ENCODE measurements at places on chromosomes 13 and 19. TPM values are rescaled to one million over a fixed set of nuclear protein-coding genes. Genes with fewer than 3 reads are reported as not detected.

DNA sequence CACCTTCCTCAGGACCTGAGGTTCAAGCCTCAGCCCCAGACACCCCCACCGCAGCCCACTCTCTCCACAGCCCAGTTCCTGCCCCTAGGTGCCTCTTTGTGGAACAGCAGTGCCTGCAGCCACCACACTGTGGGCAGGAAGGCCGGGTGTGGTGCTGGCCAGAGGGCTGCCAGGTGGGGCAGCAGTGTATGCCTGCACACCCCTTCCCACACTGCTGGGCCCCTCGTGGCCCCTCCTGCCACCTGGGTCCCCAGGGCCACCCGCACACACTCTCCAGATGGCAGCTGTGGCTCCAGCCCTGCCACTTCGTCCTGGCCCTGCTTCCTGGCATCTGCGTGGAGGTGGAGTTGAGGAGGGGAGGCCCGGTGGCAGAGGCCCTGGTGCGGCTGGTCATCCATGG is 35.1 kb downstream of the HPN start:
- DNase-seq = no peak

DNA sequence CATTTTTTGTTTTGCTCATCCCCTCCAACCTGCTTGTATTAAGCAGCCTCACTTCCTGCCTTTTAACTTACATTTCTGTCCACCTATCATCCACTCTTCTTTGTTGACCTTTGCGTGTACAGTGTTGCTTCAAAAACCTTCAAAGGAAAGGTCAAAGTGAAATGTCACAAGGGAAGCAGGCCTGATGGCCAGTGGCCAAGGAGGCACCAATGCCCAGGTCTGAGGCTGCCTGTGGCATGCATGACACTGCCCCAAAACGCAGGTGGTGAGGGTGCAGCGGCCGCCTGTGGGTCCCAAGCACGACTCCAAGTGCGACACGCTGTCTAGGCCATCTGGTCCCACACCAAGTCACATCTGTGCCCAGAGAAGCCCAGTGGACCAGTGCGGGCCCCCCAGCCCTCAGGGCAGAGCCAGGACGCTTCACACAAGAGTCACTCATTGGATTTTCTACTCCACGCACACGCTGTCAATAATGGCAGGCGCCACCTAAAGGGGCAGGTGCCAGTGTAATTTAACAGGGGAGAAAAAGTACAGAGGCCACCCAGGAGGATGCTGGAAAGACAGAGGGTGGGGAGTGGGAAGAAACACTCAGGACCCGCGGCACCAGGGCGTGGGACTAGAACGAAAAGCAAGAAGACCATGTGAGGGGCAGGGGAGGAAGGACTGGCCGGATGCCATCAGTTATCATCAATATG is 23.5 kb downstream of the SLC7A1 start:
- no peak for DNase-seq

DNA sequence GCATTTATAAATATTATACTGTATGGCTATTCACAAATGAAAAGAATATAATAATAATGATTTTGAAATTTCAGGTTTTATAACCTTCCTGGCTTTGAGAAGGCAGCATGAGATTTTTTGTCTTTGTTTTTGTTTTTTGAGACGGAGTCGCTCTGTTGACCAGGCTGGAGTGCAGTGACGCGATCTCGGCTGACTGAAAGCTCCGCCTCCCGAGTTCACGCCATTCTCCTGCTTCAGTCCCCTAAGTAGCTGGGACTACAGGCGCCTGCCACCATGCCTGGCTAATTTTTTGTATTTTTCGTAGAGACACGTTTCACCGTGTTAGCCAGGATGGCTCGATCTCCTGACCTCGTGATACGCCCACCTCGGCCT is 64.1 kb downstream of the ZNF429 start:
- DNase-seq = peak; percentile 77

- DNase-seq = peak; percentile 51
These were observed 43.1 kb downstream of the PCCA start for GRCh38 chr13:100131863-100132574.

Gene ZNF20
- 3.0 TPM for polyA plus RNA-seq
